ENCODE measurements at places on chromosomes 4 and X.
A peak's percentile ranks its signal among the peaks of the same experiment; 100 is the strongest.

DNA sequence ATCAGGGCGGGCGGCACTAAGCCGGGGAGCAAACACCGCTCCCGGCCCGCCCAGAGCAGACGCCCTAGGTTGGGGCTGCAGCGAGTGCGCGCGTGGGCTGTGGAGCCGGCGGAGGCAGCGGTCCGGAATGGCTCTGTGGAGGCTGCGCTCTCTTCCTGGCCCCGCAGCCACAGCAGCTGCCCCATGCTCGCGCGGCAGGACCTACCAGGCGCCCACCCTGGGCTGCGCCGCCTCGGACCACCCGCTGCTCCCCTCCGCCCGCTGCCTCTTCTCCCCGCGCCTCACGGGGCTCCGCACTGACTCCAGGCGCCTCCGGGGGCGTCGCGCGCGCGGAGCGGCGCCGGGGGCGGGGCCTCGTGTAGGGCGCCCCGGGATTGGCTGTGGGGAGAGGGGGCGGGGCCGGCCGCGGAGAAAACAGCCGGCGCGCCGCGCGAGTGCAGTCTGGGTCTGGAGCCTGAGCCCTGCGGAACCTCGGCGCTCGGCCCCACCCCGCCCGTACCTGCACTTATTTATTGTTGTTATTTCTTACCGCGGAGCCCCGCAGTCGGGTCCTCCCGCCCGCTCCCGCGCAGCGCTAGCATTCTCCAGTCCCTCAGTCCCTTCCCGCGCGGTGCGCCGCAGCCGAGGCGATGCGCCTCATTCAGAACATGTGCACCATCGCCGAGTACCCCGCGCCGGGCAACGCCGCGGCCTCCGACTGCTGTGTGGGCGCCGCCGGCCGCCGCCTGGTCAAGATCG lies at the start of gene RASL11B:
TSS of gene RASL11B (plus strand) at position 439 of the 738 bp plus-strand sequence. CDS start at position 630, 191 bp downstream.
- DNase-seq: peak; percentile 14

- DNase-seq: no peak
Observed at GRCh38 chr4:184097815-184098214, 119.9 kb downstream of the ENPP6 start.

GRCh38 chr4:118757761-118758251 lies 72.6 kb downstream of the METTL14 start:
- DNase-seq: no peak

DNA sequence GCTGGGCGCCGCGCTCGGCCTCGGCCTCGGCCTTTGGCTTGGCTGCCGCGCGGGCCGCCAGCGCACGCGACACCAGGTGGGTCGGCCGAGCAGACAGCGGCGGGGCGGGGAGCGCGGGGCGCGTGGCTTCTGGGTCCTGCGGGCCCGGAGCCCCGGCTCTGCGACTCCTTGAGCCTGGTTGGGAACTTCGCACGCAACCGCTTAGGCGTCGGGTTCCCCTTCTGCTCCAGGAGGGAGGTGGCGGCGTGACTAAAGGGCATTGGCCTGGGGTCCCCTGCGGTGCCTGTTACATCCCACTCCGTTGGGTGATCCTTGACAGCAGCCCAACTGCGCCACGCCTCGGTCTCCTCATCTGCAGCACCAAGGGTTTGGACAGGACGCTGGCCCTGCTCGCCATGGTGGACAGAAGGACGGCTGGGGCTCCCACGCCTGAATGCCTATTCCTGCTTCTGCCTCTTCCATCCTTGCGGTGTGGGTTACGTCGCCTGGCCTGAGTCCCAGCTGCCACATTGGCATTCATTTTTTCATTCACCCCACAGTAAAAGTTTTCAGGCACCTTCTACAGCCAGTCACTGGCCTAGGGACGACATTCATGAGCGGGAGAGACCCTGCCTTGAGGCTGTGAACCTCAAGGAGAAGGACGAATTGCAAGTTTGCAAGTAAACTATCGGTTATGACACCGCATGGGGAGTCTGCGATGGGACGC lies 631 bp downstream of the EVC start:
- no peak for DNase-seq

GRCh38 chr4:80011636-80012236 lies 61.3 kb downstream of the ANTXR2 start:
- DNase-seq: no peak

- DNase-seq: peak; percentile 99
Observed at GRCh38 chr4:15681372-15682241, at the start of gene FAM200B. Gene FAM200B, plus strand, starts transcription at chr4:15681827. Its CDS starts 5,151 bp downstream, at chr4:15686978.

DNA sequence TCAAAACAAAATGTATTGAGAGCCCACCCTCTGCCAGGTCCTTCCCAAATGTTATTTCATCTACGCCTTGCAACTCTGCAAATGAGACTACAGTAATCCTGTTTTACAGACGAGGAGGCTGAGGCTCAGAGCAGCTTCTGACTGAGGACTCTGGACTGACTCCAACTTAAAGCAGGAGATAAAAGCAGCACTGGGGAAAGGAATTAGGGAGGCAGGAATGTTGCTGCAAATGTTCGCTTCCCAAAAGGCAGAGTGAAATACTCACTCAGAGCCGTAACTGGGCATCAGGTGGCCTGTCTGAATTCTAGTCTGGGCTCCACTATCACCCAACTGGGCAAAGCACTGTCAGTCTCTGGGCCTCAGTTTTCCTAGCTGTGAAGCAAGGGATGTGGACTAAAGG lies 94.7 kb upstream of the SRD5A3 start:
- DNase-seq: no peak

GRCh38 chrX:136210806-136211205 lies 40.4 kb downstream of the MAP7D3 start:
- no peak for DNase-seq

- DNase-seq: no peak
Observed at GRCh38 chr4:110533940-110534339, 58.0 kb downstream of the ENPEP start.

- no peak for DNase-seq
Observed at GRCh38 chr4:105509291-105509690, 35.4 kb upstream of the PPA2 start.

- DNase-seq: no peak
Observed at GRCh38 chr4:3372933-3373465, 68.8 kb upstream of the HGFAC start.

- no peak for DNase-seq
Observed at GRCh38 chrX:31355206-31355955, 283.5 kb upstream of the FTHL17 start.

- no peak for DNase-seq
Observed at GRCh38 chr4:133694416-133694815, 507.2 kb downstream of the PABPC4L start.

- no peak for DNase-seq
Observed at GRCh38 chr4:139469869-139470268, 15.9 kb downstream of the RAB33B start.

DNA sequence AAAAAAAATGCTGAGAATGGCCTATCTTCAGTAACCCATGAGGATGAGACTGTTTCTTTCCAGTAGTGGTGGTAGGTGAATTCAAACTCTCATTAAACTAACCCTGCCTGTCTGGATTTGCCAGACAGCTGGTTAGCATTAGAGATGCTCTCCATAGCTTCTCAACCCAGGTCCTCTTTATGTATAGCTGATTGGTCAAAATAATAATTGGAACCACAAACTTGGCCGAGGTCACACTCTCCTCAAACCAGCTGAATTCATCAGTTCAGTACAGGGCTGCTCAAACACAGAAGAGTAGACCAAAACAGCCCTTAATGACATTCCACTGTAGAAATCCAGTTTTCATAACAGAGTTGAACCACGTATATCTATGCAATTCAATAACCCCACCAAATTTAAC lies 85.3 kb downstream of the HCCS start:
- DNase-seq: no peak

DNA sequence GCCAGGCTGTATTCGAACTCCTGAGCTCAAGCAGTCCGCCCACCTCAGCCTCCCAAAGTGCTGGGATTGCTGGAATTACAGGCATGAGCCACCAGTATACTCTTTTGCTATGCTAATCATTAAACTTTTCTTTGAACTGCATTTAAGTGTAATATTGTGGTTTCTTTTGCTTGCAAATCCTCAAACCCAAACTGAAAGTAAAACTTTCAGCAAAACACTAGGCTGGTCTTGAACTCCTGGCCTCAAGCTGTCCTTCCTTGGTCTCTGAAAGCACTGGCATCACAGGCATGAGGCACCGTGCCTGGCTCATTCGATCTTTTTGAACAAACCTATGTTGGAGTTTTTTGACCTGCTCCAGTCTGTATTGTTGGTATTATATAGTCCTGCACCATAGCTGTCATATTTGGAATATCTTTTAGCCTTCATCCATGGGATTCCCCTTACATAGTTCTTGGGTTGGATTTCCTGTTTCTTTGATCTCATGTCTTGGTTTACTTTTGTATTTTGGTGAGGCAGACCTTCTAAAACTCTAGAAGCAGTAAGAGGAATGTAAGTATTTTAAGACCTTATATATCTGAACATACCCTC lies 34.1 kb downstream of the MOB1B start:
- DNase-seq: no peak

DNA sequence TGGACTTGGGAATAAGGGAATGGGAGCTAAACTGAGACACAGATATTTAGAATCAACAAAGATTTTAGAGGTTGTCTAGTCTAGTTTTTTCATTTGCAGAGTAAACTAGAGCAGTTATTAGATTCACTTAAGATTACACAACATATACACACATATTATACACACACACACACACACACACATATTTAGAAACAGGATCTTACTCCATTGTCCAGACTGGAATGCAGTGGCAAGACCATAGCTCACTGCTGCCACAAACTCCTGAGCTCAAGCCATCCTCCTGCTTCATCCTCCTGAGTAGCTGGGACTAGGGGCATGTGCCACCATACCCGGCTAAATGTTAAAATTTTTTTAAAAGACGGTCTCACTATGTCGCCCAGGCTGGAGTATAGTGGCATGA lies 127.8 kb downstream of the TSPAN5 start:
- DNase-seq: no peak

GRCh38 chrX:434946-435345 lies 48.2 kb upstream of the PPP2R3B start:
- DNase-seq: no peak

GRCh38 chr4:114081783-114082182 lies 102.3 kb upstream of the ARSJ start:
- DNase-seq: no peak

GRCh38 chrX:38516196-38516774 lies 45.1 kb upstream of the TSPAN7 start:
- no peak for DNase-seq

Measured in GOT3 (cell line).